ENCODE measurements at places on chromosomes 12 and 14.
A peak's percentile ranks its signal among the peaks of the same experiment; 100 is the strongest.

- DNase-seq = peak; percentile 81
Observed at GRCh38 chr12:51242120-51242519, 3.5 kb downstream of the DAZAP2 start.

DNA sequence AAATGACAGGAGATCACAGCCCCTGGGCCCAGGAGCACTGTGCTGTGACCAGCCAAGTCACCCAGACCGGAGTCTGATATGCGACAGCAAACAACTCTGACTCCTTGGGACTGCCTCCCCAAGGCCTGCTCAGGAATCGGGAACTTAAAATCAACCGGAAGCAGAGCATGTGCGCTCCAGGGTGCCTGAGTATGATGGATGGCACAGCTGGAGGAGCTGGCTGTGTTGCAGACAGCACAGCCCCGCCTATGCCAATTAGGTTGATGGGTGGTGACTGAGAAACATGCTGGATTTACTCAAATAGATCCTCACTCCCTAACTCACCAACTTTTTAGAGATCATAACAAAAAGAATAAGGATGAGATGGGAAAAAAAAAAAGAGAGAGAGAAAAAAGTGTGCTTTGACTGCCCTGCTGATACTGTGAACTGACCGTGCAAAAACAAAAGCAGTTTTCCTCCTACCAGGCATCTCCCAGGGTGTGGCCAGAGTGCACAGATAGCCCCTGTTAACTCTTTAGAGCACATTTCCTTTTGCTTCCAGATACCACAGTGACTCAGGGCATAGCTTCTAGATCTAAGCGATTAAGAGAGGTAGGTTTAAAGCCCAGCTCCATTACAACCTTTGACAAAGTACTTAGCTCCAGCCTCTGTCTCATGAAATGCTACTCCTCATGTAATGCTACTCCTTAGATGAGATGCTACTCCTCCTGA is 27.4 kb upstream of the STON2 start:
- no peak for DNase-seq

DNA sequence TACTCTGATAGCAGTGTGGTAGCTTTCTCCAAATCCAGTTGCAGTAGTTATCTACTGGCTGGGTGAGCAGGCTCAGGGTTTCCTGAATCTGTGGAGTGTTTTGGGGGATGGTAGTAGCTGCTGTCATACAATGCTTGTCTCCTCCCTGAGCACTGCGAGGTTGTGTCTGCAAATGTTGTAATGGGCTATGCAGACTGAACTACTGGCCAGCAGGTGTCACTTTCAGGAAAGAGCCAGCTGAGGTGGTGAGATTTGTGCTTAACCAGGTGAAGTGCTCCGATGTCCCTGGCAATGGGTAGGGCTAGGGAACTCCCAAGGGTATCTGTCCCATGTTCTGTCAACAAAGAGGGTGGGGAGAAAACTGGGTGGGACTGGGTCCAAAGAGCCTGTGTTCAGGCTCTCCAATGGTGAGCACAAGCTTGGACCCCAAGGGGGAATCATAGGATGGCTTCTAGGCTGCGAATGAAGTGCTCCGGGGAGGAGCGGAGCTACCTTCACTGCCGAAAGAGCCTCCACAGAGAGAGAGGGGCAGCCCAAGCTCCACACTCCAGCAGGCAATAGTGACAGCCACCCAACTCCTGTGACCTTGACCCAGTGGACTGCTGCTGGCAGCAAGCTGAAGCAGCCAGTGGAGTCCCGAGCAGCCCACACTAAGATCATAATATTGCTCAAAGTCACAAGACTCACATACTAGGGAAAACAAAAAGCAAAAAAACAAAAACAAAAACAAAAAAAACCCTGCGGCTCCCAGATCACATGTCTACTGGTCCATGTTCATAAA is 1324.0 kb upstream of the USP15 start:
- DNase-seq = no peak

- DNase-seq = no peak
Observed at GRCh38 chr12:32895688-32896431, 717 bp downstream of the PKP2 start.

DNA sequence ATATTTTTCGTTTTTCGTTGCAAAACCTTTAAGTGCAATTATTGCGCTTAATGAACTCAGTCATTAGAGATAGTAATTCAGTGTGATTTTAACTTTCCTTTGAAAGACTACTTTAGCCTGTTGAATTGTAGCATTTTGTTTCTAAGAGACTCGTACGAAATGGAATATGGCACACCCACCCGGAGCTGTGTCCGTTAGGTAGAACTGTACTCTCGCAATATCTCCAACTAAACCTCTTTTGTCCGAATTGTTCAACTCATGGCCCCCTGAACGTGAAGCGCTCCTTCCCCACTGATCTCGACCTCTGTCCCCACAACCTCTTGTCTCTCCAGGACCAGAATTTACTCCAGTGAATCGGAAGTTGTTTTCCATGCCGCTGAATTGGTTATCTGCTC is 800 bp downstream of the PCNX4 start:
- DNase-seq = peak; percentile 21

DNA sequence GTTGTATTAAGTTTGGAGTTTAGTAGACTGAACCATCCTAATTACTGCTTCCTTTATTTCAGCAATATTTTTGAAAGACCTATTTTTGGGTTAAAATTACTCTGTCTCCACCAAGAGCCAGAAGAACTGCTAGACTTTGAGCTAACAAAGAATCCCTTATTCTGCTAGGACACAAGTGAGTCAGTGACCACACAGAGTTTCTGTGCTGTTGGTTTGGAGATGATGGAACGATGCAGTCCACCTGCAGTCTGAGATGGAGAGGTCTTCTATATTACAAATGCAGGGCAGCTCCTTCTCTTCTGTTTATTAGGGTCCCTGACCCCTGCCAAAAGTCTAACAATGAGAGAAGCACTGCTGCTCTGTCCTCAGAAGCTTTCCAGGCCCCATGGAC is 6.7 kb upstream of the STXBP6 start:
- no peak for DNase-seq

GRCh38 chr14:90235179-90235976 is 21.0 kb upstream of the PSMC1 start:
- DNase-seq = peak; percentile 65

DNA sequence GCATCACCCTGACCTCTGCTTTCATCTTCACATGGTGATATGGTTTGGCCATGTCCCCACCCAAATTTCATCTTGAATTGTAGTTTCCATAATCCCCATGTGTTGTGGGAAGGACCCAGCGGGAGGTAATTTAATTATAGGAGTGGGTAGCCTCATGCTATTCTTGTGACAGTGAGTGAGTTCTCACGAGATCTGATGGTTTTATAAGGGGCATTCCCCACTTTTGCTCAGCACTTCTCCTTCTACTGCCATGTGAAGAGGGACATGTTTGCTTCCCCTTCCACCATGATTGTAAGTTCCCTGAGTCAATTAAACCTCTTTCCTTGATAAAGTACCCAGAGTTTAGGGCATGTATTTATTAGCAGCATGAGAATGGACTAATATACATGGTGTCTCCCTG is 38.2 kb downstream of the TMBIM6 start:
- no peak for DNase-seq

DNA sequence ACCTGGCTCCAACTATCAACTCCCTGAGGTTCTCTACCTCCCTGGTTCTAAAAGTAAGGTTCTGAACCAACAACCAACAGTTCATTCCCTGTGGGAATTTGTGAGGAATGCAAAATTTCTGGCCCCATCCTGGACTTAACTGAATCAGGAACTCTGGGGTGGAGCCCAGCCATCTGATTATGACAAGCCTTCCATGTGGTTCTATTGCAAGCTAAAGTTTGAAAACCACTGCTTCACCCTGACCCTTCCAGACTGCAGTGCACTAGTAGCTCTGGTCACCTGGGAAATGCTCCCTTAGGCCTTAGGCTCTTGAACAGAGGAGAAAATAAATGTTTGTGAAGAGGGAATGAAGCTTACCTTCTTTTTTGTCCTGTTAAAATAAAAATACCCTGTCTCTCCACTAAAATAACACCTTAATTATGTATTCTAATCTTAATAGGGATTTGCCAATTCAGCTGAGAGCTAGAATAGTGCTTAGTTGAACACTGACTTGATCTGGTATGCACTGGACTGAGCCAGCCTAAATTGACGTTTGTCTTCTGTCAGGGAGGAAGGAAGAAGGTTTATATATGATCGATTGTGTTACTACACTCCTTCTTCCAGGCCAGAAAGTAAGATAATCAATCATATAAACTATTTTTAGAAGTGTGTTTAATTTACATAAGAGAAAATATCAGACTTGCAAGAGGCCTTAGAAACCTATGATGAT is 39.1 kb upstream of the DDHD1 start:
- DNase-seq = no peak

DNA sequence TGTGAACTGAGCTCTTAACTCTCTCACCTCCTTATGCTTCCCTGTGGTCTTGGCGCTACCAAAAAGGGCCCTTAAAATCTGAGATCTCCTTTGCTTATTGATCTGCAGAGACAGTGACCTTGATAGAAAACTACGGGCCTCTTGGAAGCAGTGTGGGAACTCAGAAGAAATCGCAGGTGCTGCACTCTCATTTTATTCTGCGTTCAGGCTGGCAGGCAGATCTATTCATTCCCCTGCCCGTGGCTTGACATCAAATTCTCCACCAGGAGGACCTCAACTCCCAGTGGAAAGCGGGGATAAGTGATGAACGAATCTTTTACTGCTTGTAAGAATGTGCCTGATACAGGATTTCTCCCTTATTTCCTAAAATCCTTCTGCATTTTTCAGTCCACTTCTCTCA is 143.2 kb upstream of the SEL1L start:
- DNase-seq = no peak
